ENCODE measurements at places on chromosomes 2 and 18.
A peak's percentile ranks its signal among the peaks of the same experiment; 100 is the strongest.

- no peak for DNase-seq
These were observed 17.4 kb downstream of the PLEKHB2 start for GRCh38 chr2:131122496-131122895.

GRCh38 chr18:27411911-27412310, 226.8 kb upstream of the CHST9 start:
- no peak for DNase-seq

- no peak for DNase-seq
These were observed 249.4 kb downstream of the MEIS1 start for GRCh38 chr2:66684289-66684688.

DNA sequence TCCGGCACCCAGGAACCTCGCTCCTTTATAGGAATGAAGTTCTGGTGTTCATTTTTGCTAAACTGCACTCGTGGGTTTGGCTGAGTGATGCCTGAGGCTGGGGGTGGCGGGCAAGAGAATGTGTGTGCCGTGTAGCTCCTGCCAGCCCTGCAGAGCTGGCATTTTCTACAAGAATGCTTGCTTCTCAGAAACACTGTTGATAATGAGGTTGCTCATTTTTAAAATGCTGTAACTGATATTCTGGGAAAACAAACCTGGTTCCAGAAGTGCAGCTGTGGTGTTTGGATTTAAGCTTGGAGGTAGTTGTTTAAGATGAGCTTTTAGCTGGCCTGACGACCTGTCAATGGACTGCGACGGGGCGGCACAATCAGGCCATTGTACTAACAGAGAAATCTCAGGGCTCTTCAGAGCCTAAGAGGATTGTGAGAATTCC, 511.9 kb upstream of the TNP1 start:
- DNase-seq, result no peak

DNA sequence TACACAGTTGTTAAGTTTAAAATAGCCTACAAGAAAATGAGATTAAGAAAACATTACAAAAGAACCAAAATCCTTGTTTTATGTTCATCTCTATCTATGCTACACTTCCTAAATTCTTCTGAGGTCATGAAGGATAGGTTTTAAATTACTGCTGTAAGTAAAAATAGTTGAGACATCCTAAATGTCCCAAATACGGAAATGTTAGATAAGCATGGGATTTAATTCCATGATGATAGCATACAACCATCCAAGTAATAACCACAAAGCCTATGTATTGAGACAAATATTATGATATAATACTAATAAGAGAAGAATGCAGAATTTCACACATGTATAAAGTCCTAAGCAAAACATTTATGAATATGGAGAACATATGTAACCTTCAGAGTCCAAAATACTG, 34.1 kb downstream of the PIEZO2 start:
- no peak for DNase-seq

- DNase-seq, result no peak
These were observed 18.6 kb upstream of the GPC1 start for GRCh38 chr2:240416821-240417220.

- no peak for DNase-seq
These were observed 19.8 kb upstream of the GMPPA start for GRCh38 chr2:219478916-219479315.

DNA sequence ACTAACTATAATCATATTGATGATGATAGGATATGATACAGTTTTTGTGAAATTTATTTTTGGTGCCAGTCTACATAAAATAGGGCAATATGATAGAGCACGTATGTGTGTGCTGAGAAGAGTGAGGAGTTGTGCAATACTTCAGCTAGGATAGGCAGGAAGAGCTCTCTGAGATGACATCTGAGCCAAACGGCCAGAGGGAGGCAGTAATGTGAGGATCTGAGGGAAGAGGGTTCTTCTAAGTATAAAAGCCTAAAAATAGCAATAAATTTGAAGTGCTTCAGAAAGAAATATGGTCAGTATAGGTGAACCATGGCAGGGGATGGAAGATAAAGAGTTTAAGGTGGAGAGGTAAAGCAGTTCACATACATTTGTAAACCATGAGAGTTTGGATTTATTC, 102.5 kb downstream of the OLA1 start:
- DNase-seq, result peak; percentile 34

- DNase-seq, result no peak
These were observed 59.0 kb downstream of the PXDN start for GRCh38 chr2:1685078-1685956.

DNA sequence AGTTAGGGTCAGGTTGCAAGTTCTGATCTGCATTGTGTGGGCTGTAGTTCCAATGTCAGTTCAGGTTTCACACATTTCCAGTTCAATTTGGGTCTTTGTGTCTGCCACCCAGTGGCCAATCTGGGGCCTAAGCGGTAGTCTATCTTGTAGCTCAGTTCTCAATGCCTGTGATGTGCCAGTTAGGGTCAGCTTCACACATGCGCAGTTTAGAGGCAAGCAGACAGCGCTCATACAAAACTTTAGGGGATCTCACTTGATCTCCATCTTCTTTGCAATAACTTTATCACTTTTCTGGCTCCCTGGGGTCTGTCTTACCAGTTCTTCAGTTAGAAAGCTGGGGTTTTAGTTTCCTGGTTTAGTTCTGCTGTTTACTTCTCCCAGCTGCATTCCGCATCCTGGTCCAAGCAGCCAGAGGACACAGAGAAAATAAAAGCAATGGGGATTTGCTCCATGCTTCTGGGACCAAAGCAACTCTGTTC, 11.0 kb upstream of the ZNF24 start:
- DNase-seq, result peak; percentile 73

- DNase-seq, result no peak
These were observed 19.6 kb upstream of the ALLC start for GRCh38 chr2:3638456-3638810.

GRCh38 chr2:72166279-72166678, 18.6 kb upstream of the CYP26B1 start:
- DNase-seq, result no peak

DNA sequence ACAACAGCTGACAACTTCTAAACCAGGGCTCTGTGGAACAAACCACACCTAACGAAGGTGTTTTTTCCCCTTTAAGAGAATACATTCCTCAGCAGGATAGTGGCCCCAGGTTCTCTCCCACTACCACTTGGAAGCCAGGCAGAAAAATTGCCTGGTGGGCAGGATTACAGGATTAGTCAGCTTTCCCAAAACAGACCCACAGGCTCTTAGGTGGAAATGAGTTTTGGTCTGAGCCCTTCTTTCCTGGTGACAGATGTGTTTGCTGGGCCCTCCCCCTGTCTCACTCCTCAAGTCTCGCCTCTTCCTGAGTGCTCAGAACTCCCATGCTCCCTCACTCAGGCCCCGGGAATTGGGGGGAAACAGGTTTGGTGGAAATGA, 139.4 kb upstream of the HAAO start:
- no peak for DNase-seq

DNA sequence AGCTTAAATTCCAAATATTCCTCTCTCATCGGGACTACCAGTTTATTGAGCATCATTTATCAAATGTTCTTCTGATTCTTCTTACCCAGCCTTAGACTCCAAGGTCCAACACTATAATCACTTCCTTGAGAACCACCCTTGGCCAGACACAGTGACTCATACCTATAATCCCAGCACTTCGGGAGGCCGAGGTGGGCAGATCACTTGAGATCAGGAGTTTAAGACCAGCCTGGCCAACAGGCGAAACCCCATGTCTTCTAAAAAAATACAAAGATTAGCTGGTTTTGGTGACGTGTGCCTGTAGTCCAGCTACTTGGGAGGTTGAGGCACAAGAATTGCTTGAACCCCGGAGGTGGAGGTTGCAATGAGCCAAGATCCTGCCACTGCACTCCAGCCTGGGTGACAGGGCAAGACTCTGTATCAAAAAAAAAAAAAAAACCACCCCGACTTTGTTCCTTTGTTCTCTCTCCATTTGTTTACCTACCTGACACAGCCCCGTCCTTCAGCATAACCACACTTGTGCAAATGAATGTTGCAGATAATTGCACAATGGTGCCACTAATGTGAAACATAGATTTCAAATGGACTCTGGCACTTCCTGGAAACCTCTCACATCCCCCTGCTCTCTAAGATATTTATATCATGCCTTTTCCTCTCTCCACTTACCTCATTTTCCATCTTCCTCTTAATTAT, 38.9 kb upstream of the LPIN2 start:
- peak; percentile 32 for DNase-seq
